NCI-H524 (cell line): ENCODE measurements at places on chromosomes 16 and 17.

DNA sequence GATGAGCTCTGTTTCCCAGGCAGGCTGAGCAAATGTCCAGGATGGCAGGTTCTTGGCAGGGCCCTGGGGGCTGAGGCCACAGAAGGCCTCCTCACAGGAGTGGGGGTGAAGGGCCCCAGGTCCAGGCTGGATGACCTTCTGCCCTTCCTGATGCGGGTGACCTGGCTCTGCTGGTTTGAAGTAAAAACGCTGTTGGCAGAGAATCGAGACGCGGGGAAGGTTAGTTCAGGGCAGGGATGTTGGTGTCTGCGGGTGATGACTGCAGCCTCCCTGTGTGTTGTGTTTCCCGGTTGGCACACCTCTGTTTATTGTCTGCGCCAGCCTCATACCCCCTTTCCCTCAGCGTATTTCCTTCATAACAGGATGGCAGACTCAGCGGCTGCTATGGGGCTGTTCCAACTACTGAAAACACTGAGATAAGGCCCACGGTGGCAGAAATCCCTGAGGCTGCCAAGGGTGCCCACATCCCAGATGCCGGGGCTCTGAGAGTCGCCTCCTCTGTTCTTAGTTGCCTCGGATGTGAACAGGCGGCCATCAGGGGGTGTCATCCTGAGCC, 104.6 kb downstream of the METRNL start:
- no peak for DNase-seq

- DNase-seq: no peak
Measured at GRCh38 chr17:50146927-50147665, 3.4 kb downstream of the PPP1R9B start.

- no peak for DNase-seq
Measured at GRCh38 chr16:79985606-79986005, 385.1 kb upstream of the MAF start.

DNA sequence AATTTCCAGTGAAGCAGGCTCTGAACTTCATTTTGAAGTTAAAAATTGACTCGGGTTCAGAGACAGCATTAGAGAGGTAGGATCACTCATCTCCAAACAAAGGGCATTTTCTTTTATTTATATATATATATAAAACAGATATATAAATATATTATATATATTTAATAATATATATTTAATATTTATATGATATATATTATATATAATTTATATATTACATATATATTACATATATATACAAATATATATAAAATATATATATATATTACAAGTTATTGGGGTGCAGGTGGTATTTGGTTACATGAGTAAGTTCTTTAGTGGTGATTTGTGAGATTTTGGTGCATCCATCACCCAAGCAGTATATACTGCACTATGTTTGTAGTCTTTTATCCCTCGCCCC, 320.8 kb downstream of the MAP2K6 start:
- DNase-seq: no peak

DNA sequence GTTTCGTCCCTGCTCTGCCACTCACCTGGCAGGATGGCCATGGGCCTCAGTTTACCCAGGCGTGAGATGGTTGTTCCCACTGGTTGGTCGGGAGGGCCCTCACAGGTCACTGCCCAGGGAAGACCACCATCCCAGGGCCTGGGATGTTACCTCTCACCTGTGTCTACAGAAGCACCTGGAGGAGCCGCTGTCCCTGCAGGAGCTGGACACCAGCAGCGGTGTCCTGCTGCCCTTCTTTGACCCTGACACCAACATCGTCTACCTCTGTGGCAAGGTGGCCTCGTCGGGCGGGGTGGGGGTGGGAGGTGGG, 4.1 kb downstream of the CORO1A start:
- no peak for DNase-seq

- peak; percentile 37 for DNase-seq
Measured at GRCh38 chr17:9576521-9577372, at the start of gene CFAP52. Gene CFAP52 (plus strand): TSS chr17:9576642. CDS start chr17:9576696, 54 bp downstream.

- DNase-seq: no peak
Measured at GRCh38 chr17:66711881-66712321, 123.0 kb upstream of the CACNG5 start.

- DNase-seq: no peak
Measured at GRCh38 chr17:40848583-40849235, 18.3 kb downstream of the KRT12 start.

- DNase-seq: no peak
Measured at GRCh38 chr16:73315645-73316044, 267.7 kb upstream of the ZFHX3 start.

GRCh38 chr16:8936421-8936820, 27.3 kb downstream of the USP7 start:
- peak; percentile 17 for DNase-seq

GRCh38 chr17:81282876-81283275, 12.2 kb downstream of the SLC38A10 start:
- no peak for DNase-seq

DNA sequence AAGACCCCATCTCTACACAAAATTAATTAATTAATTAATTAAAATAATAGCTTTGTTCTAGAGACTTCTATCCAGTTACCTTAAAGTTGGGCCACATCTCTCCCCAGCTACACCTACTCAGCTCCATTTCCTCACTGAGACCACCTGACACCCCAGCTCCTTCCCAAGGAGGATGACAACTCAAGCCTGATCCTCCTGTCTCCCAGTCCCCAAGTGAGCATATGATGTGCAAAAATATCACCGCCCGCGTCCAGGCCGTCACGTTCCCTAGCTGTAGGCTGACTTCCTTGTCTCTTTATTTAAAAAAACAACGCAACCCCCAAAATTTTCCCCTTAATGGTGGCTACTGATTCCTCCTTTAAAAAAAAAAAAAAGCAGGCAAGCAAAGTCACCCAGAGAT, 120.2 kb upstream of the RCVRN start:
- no peak for DNase-seq

DNA sequence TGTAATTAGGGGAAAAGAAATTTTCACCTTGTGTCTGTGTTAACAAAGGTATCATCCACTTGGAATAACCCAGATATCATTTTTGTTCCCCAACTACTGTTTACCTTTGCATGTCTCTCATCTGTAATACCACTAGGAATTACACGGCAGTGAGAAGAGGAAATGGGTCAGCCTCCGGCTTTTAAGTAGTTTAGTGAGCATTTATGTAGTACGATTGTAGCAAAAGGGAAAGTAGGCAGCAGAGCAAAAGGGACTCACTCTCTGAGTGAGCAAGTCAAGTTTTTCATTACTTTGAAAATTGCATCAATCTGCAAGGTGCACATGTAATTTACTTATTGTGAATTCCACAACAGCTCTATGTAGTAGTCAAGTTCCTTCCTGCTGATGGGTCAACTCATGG, 11.2 kb downstream of the PHF12 start:
- DNase-seq: no peak

DNA sequence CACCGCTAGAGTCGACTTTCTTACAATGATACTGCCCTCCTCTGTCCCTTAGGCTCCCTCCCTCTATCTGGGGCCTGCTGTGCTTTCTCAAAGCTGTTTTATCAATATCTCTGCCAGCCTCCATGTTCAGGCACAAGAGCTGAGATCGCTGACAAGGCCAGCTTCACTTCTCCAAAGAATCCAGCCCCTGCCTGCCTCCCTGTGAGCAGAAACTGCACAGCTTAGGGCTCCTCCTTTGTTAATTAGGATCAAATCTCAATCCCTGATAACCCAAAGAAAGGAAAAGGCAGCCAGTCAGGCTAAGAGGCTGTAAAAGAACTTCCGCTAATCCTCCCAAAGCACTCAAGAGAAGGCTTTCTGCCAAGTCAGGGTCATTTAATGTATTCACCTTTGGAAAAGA, 616.0 kb upstream of the CDH11 start:
- DNase-seq: peak; percentile 95
